ENCODE measurements at places on chromosomes 5 and 9.

- DNase-seq = no peak
Observed at GRCh38 chr9:122900791-122901190, 4.4 kb downstream of the RC3H2 start.

DNA sequence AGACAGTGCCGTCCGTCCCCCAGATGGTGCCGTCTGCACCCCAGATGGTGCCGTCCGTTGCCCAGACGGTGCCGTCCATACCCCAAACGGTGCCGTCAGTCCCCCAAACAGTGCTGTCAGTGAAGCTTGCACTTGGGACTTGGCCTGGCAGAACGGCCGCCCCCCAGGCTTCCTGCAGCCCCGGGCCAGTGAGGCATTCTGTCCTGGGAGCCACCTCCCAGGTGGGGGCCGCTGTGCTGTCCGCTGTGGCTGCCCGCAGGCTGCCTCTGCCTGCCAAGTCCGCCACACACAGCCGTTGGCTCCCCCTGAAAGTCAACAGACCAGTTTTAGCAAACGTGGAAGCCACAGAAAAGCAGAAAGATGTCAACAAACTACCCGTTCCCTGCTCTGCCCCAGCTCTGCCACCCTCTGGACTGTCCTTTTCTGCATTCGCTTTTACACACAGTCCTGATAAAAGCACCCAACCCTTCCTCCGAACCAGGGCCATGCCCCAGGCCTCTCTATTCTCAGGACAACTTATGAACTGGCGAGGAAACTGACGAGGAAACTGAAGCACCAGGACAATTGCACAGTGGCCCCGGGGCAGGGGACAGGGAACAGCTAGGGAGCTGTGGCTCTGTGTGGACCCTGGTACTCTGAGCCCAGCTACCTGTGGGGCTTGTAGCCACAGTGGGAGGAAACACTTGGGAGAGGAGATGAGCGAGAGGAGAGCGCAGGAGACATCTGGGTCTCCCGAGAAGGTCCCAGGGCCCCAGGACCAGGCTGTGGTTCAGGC is 39.6 kb upstream of the RXRA start:
- DNase-seq = no peak

DNA sequence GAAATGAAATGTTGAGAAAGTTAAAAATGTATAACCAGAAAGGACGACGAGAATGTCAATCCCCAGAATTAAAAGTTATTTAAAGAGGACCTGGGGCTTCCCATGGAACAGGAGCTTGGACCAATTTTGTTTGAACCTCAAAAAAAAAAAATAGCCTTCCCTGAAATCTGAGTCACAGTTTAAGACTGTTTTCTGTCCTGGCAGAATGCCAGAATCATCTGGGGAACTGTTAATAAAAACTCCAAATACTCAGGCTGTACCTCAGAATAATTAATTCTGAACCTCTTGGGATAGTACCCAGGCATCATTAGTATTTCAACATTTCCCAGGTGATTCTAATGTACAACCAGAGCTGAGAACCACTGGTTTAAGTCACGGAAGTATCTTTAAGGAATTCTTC is 102.2 kb upstream of the SLCO6A1 start:
- DNase-seq = no peak

DNA sequence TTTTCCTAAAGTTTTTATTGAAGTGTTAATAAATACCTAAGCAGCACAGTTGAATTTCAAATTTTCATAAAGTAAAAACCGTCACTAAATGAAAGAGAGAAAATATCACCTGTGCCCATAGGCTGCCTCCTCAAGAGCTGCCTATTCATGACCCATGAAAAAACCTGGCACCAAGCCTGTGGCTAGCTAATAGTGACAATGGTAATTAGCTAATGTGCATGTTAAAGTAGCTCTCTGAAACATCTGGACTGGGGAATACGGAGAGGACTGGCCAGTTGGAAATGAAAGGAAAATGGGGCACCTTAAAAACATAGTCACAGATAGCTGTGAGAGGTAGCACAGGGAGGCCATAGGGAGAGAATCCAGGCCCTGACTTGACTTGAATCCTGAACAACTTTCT is 5.4 kb upstream of the GNE start:
- DNase-seq = no peak

DNA sequence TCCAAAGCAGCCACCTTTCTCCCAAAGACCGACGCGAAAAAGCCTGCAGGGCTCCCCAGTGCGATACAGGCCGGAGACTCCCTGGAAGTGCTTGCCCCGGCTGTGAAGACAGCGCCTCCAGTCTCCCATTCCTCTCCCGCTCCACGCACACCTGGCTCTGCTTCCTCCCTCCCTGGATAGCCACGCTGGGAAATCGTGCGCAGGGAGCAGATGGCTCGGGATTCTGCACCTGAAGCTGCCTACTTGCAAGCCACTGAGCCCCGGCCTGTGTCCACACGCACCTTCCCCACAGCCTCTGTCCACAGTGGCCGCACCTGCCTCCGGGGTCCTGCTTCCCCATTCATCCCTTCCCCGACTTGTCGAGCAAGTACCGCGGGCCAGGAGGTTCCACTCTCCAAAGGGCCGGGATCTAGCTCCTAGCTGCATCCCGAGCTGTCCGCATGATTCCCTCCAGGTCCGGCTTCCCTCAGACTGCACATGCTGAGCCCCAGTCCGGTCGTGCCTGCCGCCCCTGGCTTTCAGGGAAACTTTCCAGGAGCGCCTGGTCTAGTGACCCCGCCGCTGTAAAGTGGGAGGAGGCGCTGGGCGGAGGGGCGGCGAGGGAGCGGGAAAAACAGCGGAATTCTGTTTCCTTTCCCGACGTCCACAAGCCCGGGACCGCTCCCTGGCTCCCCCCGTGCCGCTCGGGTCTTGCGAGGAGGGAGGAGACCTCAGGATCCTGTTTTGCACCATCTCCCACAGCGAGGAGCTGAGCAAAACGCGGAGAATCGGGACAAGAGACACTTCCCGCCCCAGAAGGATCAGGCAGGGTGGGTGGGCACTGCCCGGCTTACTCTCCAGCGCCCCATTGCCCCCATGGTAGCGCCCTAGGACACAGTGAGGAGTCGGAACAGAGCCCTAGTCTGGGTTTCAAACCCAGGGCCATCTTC is 2.0 kb downstream of the SEMA6A start:
- DNase-seq = no peak

GRCh38 chr9:88387552-88388202 is 567 bp upstream of the SPIN1 start:
- peak; percentile 3 for DNase-seq

- DNase-seq = no peak
Observed at GRCh38 chr5:2128686-2129355, 246.1 kb upstream of the IRX4 start.

DNA sequence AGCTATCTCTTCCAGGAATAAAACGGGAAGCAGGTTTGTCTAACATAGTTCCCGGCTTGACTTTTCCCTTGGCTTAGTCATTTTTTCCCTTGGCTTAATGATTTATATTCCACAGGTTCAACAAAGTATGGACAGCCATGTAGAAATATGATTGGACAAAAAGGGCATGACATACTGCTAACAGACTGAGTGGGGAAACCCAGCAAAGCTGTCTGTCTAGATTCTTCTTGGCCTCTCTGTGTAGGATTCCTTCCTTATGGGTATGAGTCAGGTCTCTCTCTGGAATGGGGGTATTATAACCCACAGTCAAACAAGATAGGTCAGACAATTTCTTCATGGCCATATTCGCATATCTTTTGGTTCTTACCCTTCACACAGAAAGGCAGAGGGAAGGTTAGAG is 5.7 kb upstream of the MTAP start:
- no peak for DNase-seq

DNA sequence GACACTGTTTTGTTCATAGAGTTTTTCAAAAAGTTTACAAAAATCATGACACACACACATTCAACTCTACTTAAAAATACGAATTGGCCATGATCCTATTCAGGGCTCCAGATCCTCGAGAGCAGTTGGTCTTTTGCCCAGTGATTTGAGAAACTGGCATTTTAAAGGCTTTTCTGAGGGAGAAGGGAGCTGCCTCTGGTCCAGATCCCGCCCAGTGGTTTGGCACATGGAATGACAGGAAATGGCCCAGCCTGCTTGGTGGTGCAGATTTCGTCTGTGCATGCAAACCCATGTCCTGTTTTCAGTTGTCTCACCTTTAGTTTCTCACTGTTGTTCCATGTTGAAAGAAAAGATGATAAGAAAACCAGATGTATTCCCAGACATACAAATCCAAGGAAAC is 3.6 kb downstream of the CAMK4 start:
- DNase-seq = no peak

GRCh38 chr9:104110509-104110908 is 16.4 kb downstream of the SMC2 start:
- no peak for DNase-seq

- no peak for DNase-seq
Observed at GRCh38 chr5:35540002-35540401, 77.7 kb upstream of the SPEF2 start.

DNA sequence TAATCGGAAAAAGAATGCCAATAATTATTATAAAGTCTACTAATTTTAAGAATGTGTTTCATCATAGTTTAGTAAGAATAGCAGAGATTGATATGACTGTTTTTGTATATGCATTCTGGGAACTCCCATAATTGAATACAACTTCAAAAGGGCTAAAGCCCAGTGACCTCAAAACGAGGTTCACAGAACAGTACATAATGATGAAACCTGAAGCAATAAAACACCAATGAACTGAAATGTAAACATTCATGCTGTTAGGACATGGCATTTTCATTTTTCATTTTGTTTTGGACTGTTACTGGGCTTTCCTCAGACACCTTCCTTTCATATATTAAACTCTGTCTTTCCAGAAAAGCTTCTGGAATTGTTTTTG is 684 bp upstream of the JMY start:
- DNase-seq = no peak

DNA sequence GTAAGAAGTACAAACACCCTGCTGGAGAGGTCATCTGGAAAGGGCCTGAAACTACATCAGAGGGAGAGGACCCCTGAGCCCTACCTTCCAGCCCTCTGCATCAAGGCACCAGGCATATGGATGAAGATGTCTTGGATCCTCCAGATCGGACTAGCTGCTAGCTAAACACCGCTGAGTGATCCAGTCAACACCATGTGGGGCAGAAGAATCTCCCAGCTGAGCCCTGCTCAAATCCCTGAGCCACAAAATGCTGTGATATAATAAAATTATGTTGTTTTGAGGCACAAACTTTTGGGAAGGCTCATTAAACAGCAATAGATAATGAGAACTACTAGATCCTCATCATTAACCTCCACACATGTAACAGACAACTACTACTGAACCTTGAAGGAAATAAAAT is 155.2 kb downstream of the FRMD3 start:
- no peak for DNase-seq

- DNase-seq = no peak
Observed at GRCh38 chr5:87268126-87268969, 665 bp downstream of the RASA1 start.

DNA sequence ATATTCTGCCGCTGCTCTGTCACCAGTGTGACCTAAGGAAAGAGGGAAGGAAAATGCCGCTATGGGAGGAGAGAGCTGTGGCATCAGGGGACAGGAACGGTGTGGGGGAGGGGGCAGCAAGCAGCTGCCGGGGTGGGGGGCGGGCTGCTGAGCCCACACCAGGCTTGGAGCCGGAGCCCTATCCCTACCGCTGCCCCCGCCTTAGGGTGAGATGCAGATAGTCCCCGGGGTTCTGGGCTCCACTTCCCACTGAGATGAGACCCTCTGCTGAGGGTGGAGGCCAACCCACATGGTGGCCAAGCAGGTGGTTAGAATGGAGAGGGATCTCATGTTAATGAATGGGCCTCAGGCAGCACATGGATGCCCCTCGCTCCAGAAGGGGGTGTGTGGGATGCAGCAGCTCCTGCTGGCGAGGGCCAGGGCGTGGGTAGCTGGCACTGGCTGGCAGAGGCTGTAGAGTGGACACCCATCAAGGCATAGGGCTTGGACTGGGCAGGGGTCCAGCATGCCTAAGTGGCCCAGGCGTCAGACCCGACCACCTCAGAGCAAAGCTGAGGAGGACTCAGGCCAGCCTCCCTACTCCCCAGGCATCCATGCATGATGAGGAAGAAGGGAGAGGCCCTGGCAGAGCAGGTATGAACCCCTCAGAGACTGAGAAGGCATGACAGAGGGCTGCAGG is 131.5 kb downstream of the ZNF354C start:
- no peak for DNase-seq

GRCh38 chr5:65811004-65811403 is 89.0 kb downstream of the NLN start:
- no peak for DNase-seq

DNA sequence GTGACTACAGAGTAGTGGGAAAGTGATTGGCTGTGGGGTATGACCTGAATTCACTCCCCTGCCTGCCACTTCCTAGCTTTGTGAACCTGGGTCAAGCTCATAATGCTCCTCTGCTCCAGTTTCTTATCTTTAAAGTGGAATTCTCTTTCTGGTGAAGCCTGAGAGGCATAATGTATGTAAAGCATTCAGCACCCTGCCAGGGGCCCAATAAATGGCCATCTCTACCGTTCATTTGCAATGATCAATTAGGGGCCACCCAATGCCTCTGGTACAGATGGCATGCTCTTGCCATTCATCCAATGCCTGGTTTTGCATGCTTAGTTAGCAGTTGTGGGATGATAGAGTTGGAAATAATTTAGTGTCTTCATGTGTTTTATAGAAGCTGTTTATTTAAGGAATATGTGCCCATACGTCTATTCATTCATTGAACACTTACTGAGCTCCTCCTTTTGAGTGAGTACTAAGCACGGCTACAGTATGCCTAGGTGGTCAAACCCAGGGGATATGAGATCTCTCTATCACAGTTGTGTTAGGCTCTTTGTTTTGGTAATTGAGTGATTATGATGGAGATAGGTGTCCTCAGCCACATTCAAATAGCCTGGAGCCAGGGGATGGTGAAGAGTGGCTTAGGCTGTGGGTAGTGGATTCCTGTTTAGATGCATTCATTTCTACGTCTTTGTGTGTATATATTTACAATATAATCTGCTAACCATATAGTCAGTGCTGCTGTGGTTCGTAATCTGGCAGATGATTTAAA is 15.3 kb downstream of the ZNF462 start:
- no peak for DNase-seq

DNA sequence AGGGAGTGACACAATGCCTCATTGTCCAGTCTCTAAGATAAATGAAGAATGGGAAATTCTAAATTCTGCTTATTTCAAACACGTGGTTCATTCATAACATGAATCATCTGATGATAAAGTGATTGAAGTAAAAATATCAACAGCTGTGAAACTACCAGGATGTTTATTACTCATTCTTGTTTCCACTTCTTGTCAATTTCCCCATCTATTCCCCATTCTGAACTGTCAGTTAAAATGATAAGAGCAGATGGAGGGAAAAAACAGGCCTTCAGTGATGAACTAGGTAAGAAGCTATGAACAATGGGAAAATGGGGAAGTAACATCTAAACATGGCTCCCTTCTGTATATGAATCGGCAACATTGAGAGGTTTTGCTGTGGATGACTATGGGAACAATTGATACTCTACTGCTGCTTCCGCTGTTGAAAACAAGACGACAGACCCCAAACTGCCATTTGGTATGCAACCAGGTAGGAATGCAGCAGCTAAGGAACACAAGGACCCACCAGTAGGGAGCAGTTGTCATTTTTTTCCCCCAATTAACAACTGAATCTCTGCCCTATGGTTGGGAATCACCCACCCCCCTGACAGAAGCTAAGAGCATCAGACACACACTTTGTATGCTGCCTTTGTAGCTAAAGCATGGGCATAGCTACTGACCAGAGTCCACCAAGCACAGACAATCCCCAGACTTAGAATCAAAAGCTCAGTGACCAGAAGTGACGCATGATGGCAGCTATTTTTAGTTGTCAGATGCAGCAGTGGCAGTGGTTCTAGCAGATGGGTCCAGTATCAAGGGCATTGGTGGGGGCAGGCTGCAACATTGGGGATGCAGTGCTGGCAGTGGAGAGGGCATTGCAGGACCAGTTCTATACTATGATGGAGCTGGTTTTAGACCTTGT is 52.9 kb upstream of the ZNF366 start:
- no peak for DNase-seq
